ENCODE measurements at places on chromosomes 11 and 22. TPM values are rescaled to one million over a fixed set of nuclear protein-coding genes. Genes with fewer than 3 reads are reported as not detected.

The OR8G5 gene
- not detected for total RNA-seq

The EI24 gene
- total RNA-seq, result 49.6 TPM

The MAPK8IP1 gene
- total RNA-seq, result 3.7 TPM

The MMP11 gene
- 4.9 TPM for total RNA-seq

The UBE4A gene
- 31.4 TPM for total RNA-seq

The ENTHD1 gene
- total RNA-seq, result not detected

The NAALADL1 gene
- total RNA-seq, result 9.0 TPM

The TMPRSS6 gene
- total RNA-seq, result 0.59 TPM

The OR10A2 gene
- not detected for total RNA-seq

The MIAT gene
- 2.5 TPM for total RNA-seq

The C11orf91 gene
- total RNA-seq, result not detected

The MS4A2 gene
- 11.1 TPM for total RNA-seq

The CSF2RB gene
- total RNA-seq, result 5.3 TPM

The SLC17A6 gene
- total RNA-seq, result 0.10 TPM

The SLC29A2 gene
- total RNA-seq, result 0.89 TPM

The ROBO4 gene
- total RNA-seq, result 9.7 TPM

The GNG3 gene
- not detected for total RNA-seq

The CRYAB gene
- 43.2 TPM for total RNA-seq

The SLC22A8 gene
- not detected for total RNA-seq

The IFITM10 gene
- 0.99 TPM for total RNA-seq

The MGAT3 gene
- total RNA-seq, result 4.2 TPM

The TBCEL gene
- 28.6 TPM for total RNA-seq

The NAALAD2 gene
- total RNA-seq, result 11.4 TPM

The GLYAT gene
- total RNA-seq, result not detected

The NXPE1 gene
- not detected for total RNA-seq

The FAM180B gene
- 0.99 TPM for total RNA-seq

The SOX6 gene
- 20.2 TPM for total RNA-seq

The KCNQ1OT1 gene
- 12.0 TPM for total RNA-seq

The PNPLA5 gene
- total RNA-seq, result 2.3 TPM

The OR8D4 gene
- 0.30 TPM for total RNA-seq

The OR52A1 gene
- total RNA-seq, result not detected

The HEPN1 gene
- total RNA-seq, result not detected

The MMP27 gene
- 6.7 TPM for total RNA-seq

The KRTAP5-9 gene
- not detected for total RNA-seq

The ARHGEF17 gene
- total RNA-seq, result 20.9 TPM

The DBX1 gene
- total RNA-seq, result not detected

The NEU3 gene
- 10.5 TPM for total RNA-seq

The PANX3 gene
- total RNA-seq, result not detected

The KIAA1671 gene
- total RNA-seq, result 20.6 TPM

The TSPAN32 gene
- 1.2 TPM for total RNA-seq

Data from skin of body (tissue), 3 donors.